ENCODE measurements at places on chromosomes 1 and 21. TPM values are rescaled to one million over a fixed set of nuclear protein-coding genes. Genes with fewer than 3 reads are reported as not detected.

LIN28A gene
- not detected for total RNA-seq

PGLYRP3 gene
- not detected for total RNA-seq

OR14K1 gene
- total RNA-seq: not detected

FCMR gene
- total RNA-seq: 157 TPM

CRYAA gene
- total RNA-seq: not detected

ANKRD34A gene
- 1.4 TPM for total RNA-seq

HSD3B2 gene
- not detected for total RNA-seq

GRCh38 chr1:32012709-32013385 lies 821 bp upstream of the KHDRBS1 start:
- peak; percentile 24 for DNase-seq

GRCh38 chr1:53678507-53678906 lies 60.5 kb downstream of the GLIS1 start:
- no peak for DNase-seq

GRCh38 chr1:28510273-28510969 lies 4.6 kb downstream of the RCC1 start:
- peak; percentile 51 for DNase-seq

GRCh38 chr1:42040159-42040558 lies 113.1 kb upstream of the GUCA2B start:
- no peak for DNase-seq

DNA sequence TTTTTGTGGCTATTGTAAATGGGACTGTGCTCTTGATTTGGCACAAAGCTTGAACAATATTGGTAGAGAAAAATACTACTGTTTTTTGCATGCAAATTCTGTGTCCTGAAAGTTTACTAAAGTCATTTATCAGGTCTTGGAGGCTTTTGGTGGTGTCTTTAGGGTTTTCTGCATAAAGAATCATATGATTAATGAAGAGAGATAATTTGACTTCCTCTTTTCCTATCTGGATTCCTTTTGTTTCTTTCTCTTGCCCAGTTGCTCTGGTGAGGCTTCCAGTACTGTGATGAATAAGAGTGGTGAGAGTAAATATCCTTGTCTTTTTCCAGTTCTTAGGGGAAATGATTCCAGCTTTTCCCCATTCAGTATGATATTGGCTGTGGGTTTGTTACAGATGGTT lies 1166.7 kb downstream of the NCAM2 start:
- DNase-seq: no peak

DNA sequence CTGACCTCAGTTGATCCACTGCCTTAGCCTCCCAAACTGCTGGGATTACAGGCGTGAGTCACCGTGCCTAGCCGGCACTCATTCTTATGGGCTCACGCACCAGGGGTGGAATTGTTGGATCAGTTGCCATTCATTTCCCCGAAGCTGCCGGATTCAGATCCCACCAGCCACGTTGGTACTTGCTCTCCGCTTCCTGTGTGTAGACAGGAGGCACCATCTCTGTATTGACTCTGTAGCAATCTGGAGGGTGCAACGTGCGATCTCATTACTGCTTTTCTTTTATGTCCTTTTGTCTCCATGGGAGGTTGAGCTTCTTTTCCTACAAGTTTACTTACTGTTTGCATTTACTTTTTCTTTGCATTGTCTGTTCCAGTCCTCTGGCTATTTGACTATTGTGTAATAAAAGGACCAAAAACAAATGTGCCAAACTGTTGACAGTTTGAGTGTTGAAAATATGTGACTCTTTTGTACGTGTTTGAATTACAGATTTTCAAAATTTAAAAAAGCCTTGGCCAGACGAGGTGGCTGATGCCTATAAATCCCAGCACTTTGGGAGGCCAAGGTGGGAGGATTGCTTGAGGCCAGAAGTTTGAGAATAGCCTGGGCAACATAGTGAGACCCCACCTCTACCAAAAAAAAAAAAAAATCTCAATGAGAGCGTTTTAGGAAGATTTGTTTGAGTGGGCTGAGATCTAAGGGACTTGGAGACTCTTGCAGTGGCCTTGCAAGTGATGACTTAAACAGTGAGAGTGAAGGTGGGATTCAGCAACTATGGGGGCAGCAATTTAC lies 39.1 kb downstream of the SPSB1 start:
- DNase-seq: no peak

- DNase-seq: no peak
These were observed 40.6 kb downstream of the ZBTB17 start for GRCh38 chr1:15935056-15935950.

DNA sequence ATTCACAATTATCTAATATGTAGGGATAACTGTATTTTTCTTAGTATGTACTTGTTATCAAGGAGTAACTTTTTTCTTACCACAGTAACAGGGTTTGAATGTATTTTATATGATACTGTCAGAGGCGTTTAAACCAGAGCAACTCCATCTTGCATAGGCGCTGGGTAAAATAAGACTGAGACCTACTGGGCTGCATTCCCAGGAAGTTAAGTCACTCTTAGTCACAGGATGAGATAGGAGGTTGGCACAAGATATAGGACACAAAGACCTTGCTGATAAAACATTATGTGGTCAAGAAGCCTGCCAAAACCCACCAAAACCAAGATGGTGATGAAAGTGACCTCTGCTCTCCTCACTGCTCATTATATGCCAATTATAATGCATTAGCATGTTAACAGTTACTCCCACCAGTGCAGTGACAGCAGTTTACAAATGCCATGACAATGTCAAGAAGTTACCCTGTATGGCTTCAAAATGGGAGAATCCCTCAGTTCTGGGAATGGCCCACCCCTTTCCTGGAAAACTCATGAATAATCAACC lies 64.8 kb downstream of the RPE65 start:
- no peak for DNase-seq

GRCh38 chr1:91736715-91737615 lies 149.0 kb downstream of the TGFBR3 start:
- DNase-seq: no peak

DNA sequence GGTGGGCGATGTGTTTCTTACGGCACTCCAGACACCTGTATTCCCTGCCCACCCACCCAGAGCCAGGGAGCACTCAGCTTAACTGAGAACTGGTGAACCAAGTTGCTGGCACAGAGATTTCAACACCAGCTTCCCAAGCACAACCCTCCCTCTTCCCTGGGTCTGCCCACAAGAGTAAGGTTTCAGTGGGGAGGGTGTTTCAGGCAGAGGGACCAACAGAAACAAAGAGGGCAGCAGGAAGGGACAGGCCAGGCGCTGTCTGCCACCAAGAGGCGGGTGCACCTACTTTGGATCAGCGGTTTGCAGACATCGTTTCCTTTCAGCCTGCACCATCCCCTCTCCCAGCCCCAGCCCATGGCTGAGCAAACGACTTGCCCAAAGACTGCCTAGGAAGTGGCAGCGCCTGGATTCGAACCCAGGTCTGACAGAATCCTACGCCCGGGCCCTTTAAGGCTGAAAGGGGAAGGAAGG lies 21.9 kb upstream of the ALDH4A1 start:
- DNase-seq: no peak

DNA sequence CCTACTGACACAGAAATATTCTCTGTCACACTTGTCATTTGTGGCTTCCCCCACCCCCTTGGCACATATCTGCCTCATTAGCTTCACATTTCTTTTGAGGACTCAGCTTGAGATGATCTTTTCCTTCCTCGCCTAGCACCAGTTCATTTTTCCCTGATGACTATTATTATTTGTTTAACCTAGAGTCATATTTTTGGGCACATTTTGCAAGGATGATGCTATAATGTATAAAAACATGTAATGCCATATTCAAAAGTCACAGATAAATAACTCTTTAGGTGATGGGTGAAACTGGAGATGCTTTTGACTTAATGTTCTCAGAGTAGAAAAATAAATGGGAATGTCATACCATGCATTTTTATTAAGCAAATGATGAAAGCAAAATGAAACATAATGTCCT lies 202.7 kb downstream of the BACH1 start:
- no peak for DNase-seq

DNA sequence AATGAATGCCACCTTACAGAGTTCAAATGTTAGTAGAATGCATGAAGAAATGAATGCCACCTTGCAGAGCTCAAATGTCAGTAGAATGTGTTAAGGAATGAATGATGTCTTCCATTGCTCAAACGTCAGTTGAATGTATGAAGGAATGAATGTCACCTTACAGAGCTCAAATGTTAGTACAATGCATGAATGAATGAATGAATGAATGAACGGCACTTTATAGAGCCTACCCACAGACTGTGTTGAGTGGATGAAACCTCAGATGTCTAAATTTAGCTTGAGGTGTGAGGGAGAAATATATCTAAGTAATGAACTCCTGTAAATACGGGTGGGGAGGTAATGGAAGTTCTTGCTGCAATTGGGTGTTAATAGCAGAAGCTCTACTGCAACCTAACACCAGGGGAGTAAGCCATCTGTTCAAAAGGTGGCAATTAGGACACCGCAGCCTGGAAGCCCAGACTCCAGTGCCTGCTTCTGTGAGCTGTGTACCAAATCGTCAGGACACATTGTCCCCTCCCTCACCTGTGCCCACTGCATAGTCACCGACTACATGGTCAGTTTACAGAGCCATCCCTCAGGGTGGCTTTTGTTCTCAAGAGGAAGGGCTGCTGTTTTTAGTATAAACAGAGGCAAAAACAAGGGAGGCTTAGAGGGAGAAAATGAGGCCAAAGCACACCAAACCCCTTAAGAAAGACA lies 26.7 kb downstream of the SUSD4 start:
- DNase-seq: no peak

DNA sequence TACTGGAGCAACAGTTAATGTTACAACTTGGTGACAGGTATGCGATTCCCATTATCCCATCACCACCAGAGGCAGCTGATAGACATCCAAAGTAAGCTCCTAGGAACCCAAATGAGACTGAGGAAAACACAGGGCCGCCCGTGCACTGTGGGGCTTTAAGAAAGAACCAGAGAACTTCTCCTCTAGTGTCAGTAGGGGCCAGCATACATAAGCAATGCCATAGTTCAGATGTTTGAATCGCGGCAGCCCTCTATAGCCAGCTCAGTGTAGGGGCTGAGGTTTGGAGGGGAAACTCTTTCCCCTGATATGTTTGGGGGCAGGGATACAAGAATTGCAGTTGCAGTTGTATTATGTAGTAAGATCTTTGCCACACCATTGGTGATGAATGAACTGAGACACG lies 593.3 kb upstream of the NCAM2 start:
- DNase-seq: no peak

DNA sequence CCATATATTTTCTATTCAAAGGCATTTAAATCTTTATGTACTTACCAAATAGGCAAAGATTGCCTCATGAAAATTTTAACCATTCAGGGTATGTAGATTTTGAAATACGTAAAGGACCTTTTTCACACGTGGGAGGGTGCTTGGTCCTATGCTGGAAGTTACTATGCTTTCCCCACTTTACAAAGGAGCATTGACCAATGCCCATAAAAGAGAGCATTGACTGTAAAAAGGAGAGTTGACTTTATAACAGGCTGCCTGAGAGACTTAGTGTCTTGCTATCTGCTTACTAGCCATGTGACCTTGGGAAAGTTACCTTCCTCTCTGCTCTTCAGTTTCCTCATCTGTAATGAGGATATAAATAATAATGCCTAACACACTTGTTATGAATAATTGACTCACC lies 346.5 kb downstream of the USH2A start:
- no peak for DNase-seq

DNA sequence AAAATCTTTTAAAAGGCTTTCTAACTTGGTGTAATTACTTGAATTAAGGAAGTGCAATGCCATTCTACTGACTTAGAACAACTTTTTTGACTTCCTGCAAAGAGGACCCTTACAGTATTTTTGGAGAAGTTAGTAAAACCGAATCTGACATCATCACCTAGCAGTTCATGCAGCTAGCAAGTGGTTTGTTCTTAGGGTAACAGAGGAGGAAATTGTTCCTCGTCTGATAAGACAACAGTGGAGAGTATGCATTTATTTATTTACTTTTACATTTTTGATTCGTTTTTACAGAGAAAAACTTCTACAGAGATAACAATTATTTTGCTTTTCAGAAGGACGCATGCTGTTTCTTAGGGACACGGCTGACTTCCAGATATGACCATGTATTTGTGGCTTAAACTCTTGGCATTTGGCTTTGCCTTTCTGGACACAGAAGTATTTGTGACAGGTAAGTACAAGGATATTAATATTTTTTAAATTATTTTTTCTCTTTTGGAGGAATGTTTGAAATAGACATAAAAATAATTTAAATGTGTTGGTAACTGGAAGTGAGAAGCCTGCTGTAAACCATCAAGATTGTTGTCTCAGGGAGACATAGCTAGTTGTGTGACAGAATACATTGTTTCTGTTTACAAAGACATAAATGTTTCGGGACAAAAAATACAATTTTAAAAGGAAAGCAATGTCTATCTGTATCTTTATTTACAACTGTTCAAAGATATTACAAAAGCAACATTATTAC lies at the start of gene PTPRC:
Gene PTPRC (plus strand): TSS at position 147 of the 742 bp plus-strand sequence. CDS start 229 bp downstream, at position 376.
- peak; percentile 77 for DNase-seq

DNA sequence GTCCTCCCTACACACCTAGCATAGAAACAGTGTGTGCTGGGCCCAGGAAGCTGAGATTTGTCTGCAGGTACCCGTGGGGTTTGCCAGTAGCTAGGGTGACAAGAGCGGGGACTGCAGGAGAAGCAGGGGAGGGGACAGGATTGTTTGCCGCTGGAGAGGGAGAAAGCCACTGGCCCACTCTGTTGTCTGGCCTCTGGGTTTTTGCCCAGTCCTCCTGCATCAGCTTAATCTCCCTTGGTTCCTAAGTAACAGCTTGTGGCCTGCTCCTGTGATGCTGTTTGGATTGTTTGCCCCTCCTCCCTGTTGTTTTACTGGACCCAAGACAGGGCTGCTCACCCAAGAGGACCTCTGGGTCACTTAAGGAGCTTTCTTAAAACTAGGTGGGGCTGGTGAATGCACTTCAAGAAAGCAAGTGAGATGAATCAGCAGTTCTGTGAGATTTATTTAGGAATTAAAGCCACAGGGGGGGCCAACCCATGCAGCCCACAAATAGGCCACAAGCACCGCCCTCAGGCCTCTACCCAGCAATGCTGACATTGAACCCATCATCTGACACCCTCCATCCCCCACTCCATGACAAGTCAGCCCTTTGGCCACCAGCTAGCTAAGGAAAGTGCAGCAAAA lies 142.8 kb downstream of the ZZZ3 start:
- no peak for DNase-seq

GRCh38 chr21:19510653-19511052 lies 1107.1 kb upstream of the TMPRSS15 start:
- no peak for DNase-seq

GRCh38 chr21:45578176-45578801 lies 36.0 kb upstream of the SLC19A1 start:
- no peak for DNase-seq

DNA sequence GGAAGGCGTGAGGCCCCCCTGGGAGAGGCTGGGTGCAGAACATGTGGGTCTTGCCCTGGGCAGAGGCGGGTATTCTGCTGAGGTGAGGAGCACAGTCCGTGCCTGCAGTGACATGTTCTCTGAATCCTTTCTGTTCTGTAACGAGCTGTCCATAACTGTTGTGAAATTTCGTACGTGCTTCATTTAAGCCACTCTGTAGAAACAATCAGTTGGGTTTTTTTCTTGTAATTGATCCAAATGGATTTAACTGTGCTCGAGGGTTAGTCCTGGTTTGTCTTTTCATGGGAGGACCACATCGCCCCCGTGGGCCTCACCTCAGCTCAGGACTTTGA lies 45.4 kb upstream of the DIP2A start:
- no peak for DNase-seq
